Non-pigmented ciliary epithelial cell (primary cell): ENCODE measurements at places on chromosomes 1 and 21.
A peak's percentile ranks its signal among the peaks of the same experiment; 100 is the strongest.

DNA sequence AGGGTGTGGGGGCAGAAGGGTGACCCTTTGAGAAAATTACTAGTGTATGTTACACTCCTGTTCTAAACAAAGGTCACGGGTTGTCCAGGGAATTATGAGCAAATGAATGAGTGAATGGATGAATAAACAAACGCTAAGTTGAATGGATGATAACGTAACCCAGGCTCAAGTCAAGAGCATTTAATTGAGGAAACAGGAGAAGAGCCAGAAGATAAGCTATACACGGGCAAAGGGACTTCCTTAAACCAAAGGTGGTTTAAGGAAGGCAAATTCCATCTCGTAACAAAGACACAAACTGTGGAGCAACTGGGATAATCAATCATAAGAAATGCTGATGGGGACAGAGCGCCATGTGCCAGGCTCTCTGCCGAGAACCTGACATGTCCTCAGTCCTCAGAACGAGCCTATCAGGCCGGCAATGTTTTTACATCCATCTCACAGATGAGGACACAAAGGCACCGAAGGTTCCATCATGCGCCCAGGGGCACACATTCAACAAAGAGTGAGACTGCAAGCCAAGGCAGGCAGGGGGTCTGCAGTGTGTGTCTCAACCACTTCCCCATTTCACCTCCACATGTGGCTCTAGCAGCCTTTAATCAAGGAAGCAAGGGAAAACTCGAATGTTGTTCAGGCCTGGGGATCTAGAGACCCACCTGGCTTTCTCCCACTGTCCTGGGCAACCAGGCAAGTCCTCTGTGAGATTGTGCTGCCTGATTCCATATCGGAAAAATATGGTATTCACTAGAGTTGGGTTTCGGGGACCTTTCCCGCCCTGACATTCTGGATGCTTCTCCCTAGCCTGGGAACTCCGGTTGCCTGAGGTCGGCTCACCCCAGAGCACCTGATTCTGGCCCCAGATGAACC lies 126.8 kb upstream of the EDN2 start:
- no peak for DNase-seq

- DNase-seq = peak; percentile 30
Measured at GRCh38 chr1:196997423-196997822, 20.1 kb downstream of the CFHR5 start.

GRCh38 chr1:5724847-5725246 lies 267.4 kb downstream of the NPHP4 start:
- DNase-seq = no peak

DNA sequence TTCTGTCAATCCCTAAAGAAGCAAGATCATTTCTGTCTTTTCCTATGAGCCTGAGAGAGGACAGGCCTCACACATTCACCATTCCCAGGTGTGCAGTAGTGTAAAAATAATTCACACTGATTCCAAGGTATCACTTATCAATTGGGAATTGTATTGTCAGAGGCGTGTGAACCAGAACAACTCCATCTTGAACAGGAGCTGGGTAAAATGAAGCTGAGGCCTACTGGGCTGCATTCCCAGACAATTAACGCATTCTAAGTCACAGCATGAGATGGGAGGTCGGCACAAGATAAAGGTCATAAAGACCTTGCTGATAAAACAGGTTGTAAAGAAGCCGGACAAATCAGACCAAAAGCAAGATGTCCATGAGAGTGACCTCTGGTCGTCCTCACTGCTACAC lies 239.2 kb downstream of the SMYD3 start:
- no peak for DNase-seq

DNA sequence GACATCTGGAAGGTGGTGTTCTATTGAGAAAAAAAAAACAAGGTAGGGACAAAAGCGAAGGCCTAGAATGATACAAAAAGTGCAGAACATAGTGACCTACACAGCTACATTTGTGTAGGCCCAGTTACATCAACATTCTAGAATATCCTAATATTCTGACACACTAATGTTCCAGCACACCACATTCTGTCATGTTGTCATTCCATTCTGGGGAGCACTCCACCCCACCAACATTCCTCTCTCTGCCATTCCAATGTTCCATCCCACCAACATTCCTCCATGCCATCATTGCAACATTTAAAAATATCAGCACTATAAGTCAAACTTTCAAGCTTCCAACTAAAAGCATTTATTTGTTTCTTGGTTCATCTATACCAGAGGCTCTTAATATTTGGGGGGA lies 28.5 kb downstream of the COA7 start:
- no peak for DNase-seq

DNA sequence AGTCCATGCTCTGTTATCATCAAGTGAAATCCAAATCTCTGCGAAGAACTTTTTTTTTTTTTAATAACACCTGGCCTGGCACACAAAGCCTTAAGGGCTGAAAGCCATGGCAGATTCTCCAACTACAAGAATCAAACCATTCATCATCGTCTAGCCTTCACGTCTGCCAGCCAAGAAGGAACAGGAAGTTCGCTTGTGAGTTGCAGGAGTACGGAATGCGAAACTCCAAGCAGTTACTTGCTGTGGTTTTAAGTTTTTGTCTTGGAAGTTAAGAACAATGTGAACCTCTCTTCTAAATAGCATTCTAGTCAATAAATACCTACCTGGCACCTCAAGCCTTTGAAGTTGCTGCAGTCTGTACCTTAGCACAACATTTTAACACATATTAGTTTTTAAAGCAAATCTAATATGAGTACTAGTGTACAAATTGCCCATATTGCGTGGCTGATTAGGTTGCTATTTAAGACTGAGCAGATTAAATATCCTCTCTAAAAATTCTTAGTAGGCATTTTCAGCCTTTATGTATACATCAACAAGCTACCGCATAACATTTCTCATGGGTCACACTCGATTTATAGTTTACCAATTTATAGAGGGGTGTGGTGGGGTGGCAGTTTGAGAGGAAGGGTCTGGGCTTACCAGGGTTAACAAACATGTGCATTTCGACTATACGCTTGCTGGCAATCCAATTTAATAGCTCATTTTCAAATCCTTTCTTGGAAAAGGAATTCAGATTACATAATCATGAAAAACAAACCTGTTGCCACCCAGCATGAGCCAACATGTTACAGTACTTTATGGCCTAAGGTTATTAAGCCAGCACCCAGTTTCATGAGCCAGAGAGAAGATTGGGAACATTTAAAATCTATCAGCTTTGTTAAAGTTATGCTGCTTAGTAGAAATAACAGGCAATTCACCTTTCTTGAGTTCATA lies 22.2 kb upstream of the PTPN14 start:
- no peak for DNase-seq

- no peak for DNase-seq
Measured at GRCh38 chr1:213119794-213120193, 68.8 kb downstream of the RPS6KC1 start.

- no peak for DNase-seq
Measured at GRCh38 chr1:12052997-12053686, 10.0 kb upstream of the TNFRSF8 start.

- DNase-seq = no peak
Measured at GRCh38 chr1:33971018-33971710, 107.3 kb downstream of the HMGB4 start.

DNA sequence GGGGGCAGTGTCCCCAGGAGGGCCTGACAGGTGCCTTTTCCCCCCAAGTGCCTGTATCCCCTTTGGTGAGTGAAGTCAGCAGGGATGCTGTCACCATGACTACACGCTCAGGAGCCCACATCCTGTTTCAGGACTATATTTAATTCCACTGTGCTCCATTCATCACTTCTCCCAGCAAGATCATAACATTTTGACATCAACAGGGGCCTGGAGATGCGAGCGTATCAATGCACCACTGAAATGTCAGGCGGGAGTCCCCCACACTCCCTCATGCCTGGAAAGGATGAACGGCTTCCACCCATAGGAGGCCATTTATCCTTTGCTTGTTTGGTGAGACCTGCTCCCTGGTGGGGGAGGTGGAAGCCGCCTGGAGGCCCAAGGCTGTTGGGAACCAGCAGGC lies 119.1 kb downstream of the PTPRU start:
- no peak for DNase-seq

- DNase-seq = no peak
Measured at GRCh38 chr21:42330380-42331371, 15.5 kb upstream of the TFF3 start.

- no peak for DNase-seq
Measured at GRCh38 chr1:217184854-217185253, 446.0 kb downstream of the GPATCH2 start.

GRCh38 chr1:41908288-41908895 lies 10.3 kb downstream of the HIVEP3 start:
- no peak for DNase-seq

DNA sequence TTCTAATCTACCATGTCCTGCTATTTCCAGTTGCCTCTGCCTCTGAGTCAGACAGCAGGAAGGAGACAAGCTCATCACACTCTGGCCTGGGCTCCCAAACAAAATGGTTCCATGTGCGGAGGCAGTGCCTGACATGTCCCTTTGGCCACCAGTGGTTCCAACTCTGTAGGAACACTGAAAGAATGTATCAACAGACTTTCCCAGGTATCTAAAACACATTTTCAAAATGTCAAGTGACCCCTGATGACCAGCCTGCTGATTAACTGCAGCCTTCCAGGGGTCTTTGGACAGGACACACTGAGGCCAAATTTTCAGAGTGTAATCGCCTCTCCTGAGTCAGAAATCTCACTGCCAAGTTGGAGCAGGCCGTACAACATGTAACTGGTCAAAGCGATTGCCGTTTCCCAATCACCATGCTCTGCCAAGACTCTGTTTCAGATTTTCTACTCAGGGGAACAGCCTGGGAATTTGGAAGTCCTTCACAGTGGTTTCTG lies 172.7 kb downstream of the TPR start:
- no peak for DNase-seq

DNA sequence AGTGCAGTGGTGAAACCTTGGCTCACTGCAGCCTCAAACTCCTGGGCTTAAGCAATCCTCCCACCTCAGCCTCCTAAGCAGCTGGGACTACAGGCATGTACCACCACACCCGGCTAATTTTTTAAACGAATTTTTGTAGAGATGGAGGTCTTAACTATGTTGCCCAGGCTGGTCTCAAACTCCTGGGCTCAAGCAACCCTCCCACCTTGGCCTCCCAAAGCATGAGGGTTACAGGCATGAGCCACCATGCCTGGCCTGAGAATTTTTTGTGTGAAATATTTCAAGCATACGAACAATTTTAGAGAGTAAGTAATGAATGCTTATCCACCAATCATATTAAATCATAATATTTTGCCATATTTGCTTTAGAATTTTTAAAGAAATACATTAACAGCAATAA lies 51.6 kb downstream of the MROH9 start:
- no peak for DNase-seq

DNA sequence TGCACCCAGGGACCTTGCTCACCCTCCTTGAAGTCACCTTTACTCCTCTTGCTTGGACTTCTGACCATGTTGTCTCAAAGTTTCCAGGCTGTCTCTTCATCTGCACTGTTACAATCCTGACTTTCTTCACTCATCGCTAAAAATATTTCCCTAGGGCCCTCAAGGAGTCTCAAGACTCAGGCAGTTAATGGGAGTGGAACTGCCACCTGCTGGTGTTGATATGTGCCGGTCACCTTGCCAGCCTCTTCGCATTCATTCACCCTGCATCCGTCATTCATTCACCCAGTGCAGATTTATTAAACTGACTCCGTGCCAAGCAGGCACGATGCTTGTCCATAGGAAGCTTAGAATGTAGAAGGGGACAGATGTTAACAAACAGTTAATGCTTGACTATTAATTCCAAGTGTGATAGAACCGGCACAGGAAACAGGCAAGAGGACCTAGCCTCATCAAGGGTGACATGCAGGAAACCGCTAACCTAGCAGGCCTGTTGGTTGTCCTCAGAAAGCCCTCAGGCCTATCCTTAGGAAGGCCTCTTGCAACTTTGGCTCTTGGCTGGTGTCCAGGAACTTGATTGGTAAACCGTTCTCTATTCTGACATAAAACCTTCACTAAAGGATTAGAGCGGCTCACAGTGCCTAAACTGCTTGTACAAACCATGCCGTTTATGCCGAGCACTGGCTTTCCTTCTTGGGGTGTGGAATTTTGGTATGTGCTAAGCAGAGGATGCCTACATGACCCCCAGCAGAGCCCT lies 342.2 kb downstream of the CAMTA1 start:
- DNase-seq = no peak

DNA sequence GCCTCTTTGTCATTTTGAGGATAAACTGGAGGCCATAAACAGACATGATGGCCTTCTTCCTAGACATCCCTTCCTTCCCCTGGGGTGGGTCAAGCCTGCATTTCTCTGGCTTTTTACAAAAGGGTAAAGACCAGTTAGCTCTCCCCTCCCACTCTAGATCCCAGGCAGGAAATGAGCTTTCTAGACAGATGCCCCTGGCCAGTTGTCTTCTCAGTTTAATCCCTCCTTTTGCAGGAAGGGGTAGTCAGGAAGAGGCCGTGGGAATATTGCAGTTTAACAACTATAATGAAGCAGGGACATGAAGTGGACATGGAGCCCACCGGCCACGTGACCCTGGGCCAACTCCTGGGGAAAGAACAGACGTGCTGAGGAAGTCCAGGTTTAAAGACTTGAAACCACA lies 85.7 kb downstream of the NID1 start:
- DNase-seq = no peak

DNA sequence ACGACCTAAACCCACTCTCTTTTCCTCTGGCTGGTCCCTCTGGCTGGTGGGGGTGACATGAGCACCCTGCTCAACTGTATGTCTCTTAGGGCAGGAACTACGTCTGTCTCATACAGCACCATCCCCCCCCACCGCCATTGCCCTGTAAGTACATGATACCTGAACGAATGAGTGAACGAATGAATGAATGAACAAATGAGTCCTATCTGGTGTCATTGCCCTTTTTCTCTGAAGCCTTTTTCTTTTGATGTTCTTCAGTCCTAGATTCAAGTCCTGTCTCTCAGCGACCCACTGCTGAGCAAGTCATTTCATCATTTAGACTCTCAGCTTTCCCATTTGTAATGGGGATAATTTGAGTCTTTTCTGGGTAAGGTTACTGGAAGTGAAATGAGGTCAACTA lies 10.8 kb downstream of the MATN1 start:
- no peak for DNase-seq

GRCh38 chr1:79532555-79532954 lies 526.0 kb upstream of the ADGRL4 start:
- DNase-seq = no peak

- DNase-seq = peak; percentile 60
Measured at GRCh38 chr1:89041119-89041641, 18.5 kb upstream of the GBP3 start.
